ENCODE measurements at places on chromosomes 5 and 9.

DNA sequence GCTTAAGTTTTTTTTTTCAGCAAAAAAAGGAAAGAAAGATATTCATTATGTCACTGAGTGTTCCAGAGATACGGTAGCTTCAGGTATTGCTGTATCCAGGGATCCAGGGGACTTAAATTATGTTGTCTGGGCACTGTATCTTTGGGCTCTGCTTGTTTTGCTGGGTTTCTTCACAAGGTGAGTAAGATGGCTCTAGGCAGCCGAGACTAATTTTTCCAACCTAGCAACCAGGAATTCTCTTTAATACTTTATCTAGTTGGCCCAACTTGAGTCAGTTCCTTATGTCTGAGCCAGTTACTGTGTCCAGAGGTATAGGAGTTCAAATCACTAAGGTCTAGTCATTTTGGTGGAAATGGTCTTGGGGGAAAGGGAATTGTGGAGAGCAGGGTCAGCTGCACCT lies 66.0 kb downstream of the MAN2A1 start:
- no peak for DNase-seq

- DNase-seq = no peak
Observed at GRCh38 chr5:132557478-132558172, 848 bp downstream of the RAD50 start.

- DNase-seq = no peak
Observed at GRCh38 chr9:468766-469426, 254.2 kb downstream of the DOCK8 start.

DNA sequence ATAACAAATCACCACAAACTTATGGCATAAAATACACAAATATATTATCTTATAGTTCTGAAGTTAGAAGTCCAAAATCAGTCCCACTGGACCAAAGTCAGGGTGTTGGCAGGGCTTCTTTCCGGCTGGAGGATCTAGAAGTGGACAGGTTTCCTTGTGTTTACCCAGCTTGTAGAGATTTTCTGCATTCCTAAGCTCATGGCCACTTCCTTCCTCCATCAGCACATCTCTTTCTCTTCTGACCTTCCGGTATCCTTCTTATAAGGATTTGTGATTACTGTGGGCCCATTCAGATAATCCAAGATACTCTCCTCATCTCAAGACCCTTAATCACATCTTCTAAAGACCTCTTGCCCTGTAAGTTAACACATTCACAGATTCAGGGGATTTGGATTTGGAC lies 97.6 kb downstream of the RAB3C start:
- no peak for DNase-seq

GRCh38 chr9:109961626-109962025 lies 181.6 kb downstream of the PALM2AKAP2 start:
- no peak for DNase-seq

DNA sequence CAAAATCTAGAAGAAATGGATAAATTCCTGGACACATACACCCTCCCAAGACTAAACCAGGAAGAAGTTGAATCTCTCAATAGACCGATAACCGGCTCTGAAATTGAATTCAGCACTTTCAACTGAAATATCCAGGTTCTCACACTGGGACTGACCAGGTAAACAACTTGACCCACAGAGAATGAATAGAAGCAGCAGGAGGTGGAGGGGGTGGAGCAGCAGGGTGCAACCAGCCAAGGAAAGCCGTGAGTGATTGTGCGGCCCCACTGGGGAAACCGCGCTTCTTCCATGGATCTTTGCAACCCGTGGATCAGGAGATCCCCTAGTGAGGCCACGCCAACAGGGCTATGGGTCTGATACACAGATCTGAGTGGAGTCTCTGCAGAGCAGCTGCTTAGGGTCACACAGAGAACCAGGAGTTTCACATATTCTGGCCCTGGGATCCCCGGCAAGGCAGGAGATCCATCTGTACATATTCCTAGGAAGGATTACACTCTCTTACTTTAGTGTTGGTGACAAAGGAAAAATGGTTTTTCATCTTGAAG lies 181.5 kb downstream of the SLCO4C1 start:
- no peak for DNase-seq
